Substantia nigra (tissue), 51 donors: ENCODE measurements at places on chromosomes 3 and 15.
A peak's percentile ranks its signal among the peaks of the same experiment; 100 is the strongest.

GRCh38 chr3:41338276-41338675, 139.0 kb downstream of the CTNNB1 start:
- no peak for DNase-seq

GRCh38 chr3:63611382-63611781, 41.1 kb upstream of the SNTN start:
- no peak for DNase-seq

DNA sequence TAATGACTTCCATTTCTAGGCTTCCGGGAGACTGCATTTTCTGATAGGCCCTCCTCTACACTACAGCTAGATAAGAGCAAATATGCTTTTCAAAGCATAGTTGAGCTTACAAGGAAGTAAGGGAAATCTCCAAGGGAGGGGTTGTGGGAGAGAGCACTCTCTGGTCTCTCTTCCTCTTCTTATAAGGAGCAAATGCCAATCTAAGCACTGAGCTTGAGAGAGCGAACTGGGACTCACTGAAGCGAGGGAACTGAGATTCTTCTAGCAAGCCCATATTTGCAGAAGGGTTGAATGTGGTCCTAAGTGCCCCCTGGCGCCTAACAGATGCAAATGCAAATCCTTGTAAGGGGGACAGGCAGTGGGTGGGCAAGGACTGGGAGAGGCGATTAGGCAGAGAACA, 164.8 kb downstream of the ERC2 start:
- peak; percentile 27 for DNase-seq

- DNase-seq = no peak
These were observed 151.6 kb downstream of the RSRC1 start for GRCh38 chr3:158261371-158261991.

GRCh38 chr3:58010562-58010961, 2.3 kb downstream of the FLNB start:
- DNase-seq = no peak

DNA sequence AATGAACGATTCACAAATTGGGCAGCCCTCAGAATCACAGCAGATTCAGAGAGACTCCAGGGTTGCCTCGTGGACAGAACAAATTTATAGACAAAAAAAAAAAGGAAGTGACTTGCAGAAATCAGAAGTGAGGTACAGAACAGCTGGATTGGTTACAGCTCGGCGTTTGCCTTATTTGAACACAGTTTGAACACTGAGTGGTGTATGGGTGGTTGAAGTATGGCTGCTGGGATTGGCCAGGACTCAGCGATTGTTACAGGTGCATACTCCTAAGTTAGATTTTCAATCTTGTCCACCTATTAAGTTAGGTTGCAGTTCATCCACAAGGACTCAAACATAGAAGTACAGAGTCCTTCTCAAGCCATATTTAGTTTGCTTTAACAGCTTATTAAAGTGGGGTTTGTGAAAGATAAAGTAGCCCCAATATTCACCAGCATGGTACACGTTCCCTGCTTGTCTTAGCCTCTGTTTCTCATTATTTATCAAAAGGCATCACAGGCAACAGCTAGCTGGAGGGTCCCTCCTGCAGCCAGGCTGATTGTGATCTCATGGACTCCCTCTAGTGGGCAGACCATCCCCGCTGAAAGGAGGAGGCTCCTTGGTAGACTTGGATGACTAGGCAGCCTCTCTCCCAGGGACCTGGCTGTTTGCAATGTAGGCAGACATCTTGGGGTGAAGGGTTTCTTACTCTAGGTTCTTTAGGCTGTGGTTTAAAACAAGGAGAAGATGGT, 17.6 kb upstream of the ALDH1L1 start:
- peak; percentile 60 for DNase-seq

DNA sequence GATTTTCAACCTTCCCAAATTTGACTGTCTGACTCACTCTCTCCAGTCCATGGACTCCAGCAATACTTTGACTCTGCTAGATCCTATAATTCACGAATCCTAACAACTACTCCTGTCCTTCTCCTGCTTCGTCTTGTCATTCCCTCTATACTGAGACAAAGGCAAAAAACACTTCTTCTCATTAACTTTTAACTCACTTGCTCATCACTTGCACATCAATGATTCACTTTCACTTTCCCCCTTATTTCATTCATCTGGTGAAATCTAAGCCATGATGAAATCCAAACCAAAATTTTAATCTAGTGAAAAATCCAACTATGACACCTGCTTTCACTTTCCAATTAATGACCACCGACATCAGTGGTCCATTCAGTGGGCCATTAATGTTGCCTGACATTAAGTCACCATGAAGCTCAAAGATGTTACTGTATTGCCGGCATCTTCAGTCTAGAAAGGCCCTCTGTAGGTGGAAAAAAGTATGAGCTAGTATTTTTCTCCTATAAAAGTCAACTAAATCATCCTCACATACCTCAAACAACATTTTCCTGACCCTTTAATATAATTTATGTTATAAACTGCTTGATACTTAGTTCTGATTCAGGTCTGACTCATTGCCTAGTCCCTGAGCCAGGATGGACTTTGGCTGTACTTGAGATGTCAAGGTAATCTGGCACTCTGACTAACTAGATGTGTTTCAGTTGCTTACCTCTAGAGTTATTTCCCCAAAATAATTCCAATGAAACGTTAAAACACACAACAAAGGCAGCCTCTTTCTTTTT, 158.6 kb downstream of the CNTN6 start:
- DNase-seq = no peak

GRCh38 chr15:78322243-78322642, 17.9 kb upstream of the CRABP1 start:
- DNase-seq = no peak

GRCh38 chr15:92839696-92840095, 60.4 kb upstream of the CHD2 start:
- DNase-seq = no peak

- no peak for DNase-seq
These were observed 128.9 kb upstream of the BHLHE40 start for GRCh38 chr3:4850211-4850927.

DNA sequence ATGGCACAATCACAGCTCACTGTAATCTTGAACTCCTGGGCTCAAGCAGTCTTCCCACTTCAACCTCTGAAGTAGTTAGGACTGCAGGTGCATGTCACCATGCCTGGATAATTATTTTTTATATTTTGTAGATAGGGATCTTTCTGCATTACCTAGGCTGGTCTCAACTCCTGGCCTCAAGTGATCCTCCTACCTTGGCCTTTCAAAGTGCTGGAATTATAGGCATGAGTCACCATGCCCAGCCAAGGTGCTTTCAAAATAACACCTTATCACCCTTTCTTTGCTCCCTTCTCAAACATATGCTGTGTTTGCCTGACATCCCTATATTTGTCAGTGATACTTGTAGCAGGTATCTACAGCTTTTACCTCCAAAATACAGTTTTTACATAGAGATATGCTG, 242.0 kb upstream of the ARRDC4 start:
- DNase-seq = no peak

DNA sequence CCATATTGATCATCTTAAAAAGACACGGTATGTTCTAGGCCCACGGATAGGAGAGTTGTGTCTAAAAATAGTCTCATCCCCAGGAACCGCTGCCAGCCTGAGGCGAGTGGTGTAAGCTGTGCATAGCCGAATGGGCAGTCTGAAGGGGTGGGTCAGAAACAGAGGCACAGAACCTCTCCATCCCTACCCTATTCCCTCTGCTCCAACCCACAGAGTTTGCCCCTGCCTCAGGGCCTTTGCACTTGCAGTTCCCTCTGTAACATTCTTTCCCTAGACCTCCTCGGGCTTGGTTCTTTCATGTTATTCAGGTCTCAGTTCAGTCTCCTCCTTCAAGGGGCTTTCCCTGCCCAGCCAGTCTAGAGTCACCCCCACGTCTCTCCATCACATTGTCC, 4.8 kb downstream of the SCN5A start:
- no peak for DNase-seq

- DNase-seq = no peak
These were observed 40.7 kb downstream of the VGLL4 start for GRCh38 chr3:11602886-11603527.

GRCh38 chr3:187085933-187086332, 53.4 kb downstream of the RPL39L start:
- DNase-seq = no peak

GRCh38 chr3:38560996-38561717, 65.0 kb downstream of the EXOG start:
- DNase-seq = no peak

DNA sequence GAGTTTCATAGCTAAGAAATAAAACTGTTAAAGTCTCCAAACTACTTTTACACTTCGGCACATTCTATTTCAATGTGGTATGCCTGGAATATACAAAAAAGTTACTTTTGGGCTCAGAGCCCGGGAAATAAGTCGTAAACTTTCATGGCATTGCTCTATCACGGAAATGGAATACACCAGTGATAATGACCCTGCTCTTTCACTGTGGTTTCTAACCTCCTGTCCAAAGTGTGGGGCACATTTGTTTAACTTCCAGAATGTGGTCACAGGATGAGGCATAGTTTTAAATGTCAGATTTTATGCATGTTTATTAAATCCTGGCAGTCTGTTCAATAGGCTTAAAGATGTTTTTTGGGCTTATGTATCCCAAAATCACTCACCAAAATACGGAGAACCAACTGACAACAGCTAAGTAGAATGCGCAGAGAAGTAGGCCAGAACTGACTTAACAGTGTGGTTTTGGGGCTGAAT, 5.1 kb downstream of the CXCR6 start:
- no peak for DNase-seq
